ENCODE measurements at places on chromosomes 1 and 21.

GRCh38 chr1:162065016-162065415 lies 4.5 kb upstream of the NOS1AP start:
- no peak for DNase-seq

DNA sequence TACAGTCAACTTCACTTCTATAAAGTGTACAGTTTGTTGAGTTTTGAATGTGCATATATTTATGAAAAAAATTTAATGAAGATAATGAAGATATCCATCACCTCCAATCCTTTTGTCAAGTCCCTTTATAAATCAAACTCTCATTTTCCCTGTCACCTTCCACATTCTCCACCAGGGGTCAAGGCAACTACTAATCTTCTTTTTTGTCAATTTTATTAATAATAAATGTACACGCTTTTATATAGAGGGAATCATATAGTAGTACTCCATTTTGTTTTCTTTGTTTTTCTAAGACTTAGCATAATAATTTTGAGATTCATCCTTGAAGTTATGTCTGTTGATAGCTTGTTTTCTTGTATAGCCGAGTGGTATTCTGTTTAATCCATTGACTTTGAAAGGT lies 1594.2 kb upstream of the PRMT6 start:
- DNase-seq: no peak

- DNase-seq: no peak
These were observed 1067.0 kb downstream of the ADGRL2 start for GRCh38 chr1:82867781-82868180.

GRCh38 chr1:54928327-54928726 lies 41.3 kb upstream of the DHCR24 start:
- no peak for DNase-seq

- no peak for DNase-seq
These were observed 18.3 kb downstream of the IFFO2 start for GRCh38 chr1:18938008-18938706.

All from stimulated activated CD8-positive, alpha-beta memory T cell treated with anti-CD3 and anti-CD28 coated beads, Interleukin-7, amount 100 ng/mL, for 4 hours (primary cell).